ENCODE measurements at places on chromosomes 7 and 10. TPM values are rescaled to one million over a fixed set of nuclear protein-coding genes. Genes with fewer than 3 reads are reported as not detected.
A peak's percentile ranks its signal among the peaks of the same experiment; 100 is the strongest.

DNA sequence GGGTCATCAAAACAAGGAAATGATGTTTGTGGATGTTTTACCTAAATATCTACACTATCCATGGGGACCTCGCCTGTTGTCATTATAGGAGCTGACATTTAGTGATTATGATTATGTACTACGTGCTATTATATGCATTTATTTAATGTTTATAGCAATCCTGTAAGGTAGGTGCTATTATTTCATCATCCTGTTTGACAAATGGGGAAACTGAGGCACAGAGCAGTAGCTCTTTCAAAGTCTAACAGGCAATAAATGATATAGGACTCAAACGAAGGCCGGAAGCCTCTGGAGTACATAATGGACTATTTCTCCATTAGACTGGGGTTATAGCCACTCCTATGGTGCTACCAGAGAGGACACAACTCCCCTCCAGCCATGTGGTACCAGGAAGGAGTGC lies 60.6 kb upstream of the KDM7A start:
- no peaks in the 10 kb centered on the region for H3K27me3 ChIP-seq
- peaks cover 16% of the 10 kb centered on the region for H3K4me1 ChIP-seq
- DNase-seq: no peak
- no peak overlapping the region for H3K27ac ChIP-seq
- H3K36me3 ChIP-seq: no peaks in the 10 kb centered on the region
- H3K4me3 ChIP-seq: no peak overlapping the region

DNA sequence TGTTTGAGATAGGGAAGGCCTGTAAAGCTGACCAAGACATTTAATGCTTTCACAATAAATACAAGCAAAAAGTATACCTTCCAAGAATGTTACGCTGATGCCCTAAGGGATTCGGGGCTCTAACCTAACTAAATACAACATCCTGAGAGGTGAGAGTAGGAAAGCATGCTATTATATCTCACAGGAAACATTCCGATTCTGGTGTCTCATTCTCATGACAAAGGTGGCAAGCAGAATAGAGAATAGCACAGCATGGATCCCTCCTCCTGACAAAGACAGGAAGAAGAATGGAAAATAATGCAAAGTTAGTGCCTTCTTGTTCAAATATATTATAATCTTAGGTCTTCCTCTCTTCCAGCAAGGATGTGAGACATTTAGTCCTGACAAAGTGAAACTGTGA lies 504.3 kb downstream of the TFEC start:
- H3K4me1 ChIP-seq: peaks cover 40% of the 10 kb centered on the region
- peak; percentile 10 for DNase-seq
- H3K27ac ChIP-seq: peak overlapping the region; percentile 92
- peaks cover 46% of the 10 kb centered on the region for H3K27me3 ChIP-seq
- peak overlapping the region; percentile 55 for H3K4me3 ChIP-seq

GRCh38 chr7:54015251-54015650 lies 526.9 kb upstream of the VSTM2A start:
- DNase-seq: no peak
- H3K4me3 ChIP-seq: no peak overlapping the region
- no peaks in the 10 kb centered on the region for H3K36me3 ChIP-seq
- peaks cover 20% of the 10 kb centered on the region for H3K4me1 ChIP-seq
- H3K27ac ChIP-seq: no peak overlapping the region

GRCh38 chr7:157610671-157611295 lies 274.0 kb downstream of the DNAJB6 start:
- H3K36me3 ChIP-seq: peaks cover 17% of the 10 kb centered on the region
- H3K27ac ChIP-seq: no peak overlapping the region
- no peak overlapping the region for H3K4me3 ChIP-seq
- H3K4me1 ChIP-seq: no peaks in the 10 kb centered on the region
- peak; percentile 1 for DNase-seq

GRCh38 chr10:36050763-36051499 lies 408.8 kb upstream of the FZD8 start:
- no peaks in the 10 kb centered on the region for H3K27me3 ChIP-seq
- DNase-seq: no peak
- H3K27ac ChIP-seq: no peak overlapping the region
- H3K4me1 ChIP-seq: peaks cover 7% of the 10 kb centered on the region
- no peaks in the 10 kb centered on the region for H3K36me3 ChIP-seq

DNA sequence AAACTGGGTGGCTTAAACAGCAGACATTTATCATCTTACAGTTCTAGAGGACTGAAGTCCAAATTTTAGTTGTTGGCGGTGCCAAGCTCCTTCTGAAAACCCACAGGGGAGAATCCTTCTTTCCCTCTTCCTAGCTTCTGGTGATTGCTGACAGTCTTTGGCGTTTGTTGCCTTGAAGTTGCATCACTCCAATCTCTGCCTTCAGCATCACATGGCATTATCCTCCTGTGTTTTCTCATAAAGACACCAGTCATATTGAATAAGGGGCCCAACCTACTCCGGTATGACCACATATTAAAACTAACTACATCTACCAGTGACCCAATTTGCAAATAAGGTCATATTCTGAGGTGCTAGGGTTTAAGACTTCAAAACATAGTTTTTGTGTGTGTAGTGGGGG lies 472.1 kb upstream of the IGFBP3 start:
- no peaks in the 10 kb centered on the region for H3K27me3 ChIP-seq
- no peaks in the 10 kb centered on the region for H3K4me1 ChIP-seq
- H3K4me3 ChIP-seq: no peak overlapping the region
- DNase-seq: no peak
- no peak overlapping the region for H3K27ac ChIP-seq

Gene NEUROG3
- total RNA-seq: 2.0 TPM

Gene ACSL5
- 0.22 TPM for total RNA-seq

- no peaks in the 10 kb centered on the region for H3K36me3 ChIP-seq
- H3K4me1 ChIP-seq: peaks cover 31% of the 10 kb centered on the region
- no peaks in the 10 kb centered on the region for H3K27me3 ChIP-seq
- peak overlapping the region; percentile 92 for H3K27ac ChIP-seq
- no peak overlapping the region for H3K4me3 ChIP-seq
Observed at GRCh38 chr7:37352974-37353948, 95.4 kb downstream of the ELMO1 start.

Gene MYPN
- 0.05 TPM for total RNA-seq

DNA sequence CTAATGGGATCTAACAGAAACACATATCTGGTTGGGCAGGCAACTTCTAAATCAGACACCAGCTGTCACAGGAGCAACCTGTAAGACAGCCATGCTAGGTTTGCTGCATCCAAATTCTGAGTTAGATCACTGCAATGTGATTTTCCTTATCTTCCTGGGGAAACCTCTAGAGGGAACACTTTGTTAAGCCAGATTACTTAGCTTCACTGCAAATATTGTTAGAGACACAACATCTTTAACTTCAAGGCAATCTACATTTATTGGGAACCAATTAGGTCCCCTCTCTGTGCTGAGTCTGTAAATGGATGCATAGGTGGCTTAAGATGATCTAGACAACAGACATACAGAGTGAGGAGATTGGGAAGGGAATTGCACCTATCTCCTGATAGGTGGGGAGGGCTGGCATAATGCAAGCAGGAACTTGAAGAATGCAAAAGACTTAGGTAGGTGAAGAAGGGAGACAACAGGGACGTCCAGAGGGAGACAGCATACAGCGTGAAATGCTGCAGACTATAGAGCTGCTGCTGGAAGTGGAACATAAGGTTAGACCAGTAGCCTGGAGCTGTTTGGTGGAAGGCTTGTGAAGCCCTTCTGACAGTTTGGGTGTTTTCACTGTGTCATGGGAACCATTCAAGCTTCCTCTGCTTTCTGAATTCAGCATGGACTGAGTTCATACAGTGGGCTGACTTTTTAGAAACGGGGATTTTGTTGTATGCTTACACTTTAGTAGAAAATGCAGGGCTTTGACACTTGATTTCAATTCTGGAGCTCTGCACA lies 109.8 kb upstream of the ELMO1 start:
- no peaks in the 10 kb centered on the region for H3K36me3 ChIP-seq
- H3K27me3 ChIP-seq: no peaks in the 10 kb centered on the region
- peaks cover 10% of the 10 kb centered on the region for H3K4me1 ChIP-seq
- H3K4me3 ChIP-seq: no peak overlapping the region
- H3K27ac ChIP-seq: 0 out of 2 replicates have a peak overlapping the region, but pooled peaks have one; percentile 50
- no peak for DNase-seq

- no peak for DNase-seq
- H3K4me1 ChIP-seq: no peaks in the 10 kb centered on the region
- no peak overlapping the region for H3K4me3 ChIP-seq
- no peaks in the 10 kb centered on the region for H3K27me3 ChIP-seq
Observed at GRCh38 chr10:31090894-31091607, 59.4 kb upstream of the ZNF438 start.

- H3K27ac ChIP-seq: peak overlapping the region; percentile 80
- H3K27me3 ChIP-seq: no peaks in the 10 kb centered on the region
- H3K4me3 ChIP-seq: no peak overlapping the region
- peaks cover 23% of the 10 kb centered on the region for H3K36me3 ChIP-seq
Observed at GRCh38 chr7:100864263-100864845, 2.8 kb upstream of the TRIP6 start.

- no peaks in the 10 kb centered on the region for H3K36me3 ChIP-seq
- DNase-seq: no peak
- H3K27ac ChIP-seq: no peak overlapping the region
- no peaks in the 10 kb centered on the region for H3K27me3 ChIP-seq
- peaks cover 15% of the 10 kb centered on the region for H3K4me1 ChIP-seq
Observed at GRCh38 chr10:93461807-93462178, 20.3 kb downstream of the MYOF start.

Gene NAT16
- total RNA-seq: 0.62 TPM

Gene SMARCD3
- 5.8 TPM for total RNA-seq

- no peak overlapping the region for H3K4me3 ChIP-seq
- DNase-seq: no peak
- peaks cover 3% of the 10 kb centered on the region for H3K4me1 ChIP-seq
- no peak overlapping the region for H3K27ac ChIP-seq
- H3K27me3 ChIP-seq: peaks cover 24% of the 10 kb centered on the region
- H3K36me3 ChIP-seq: no peaks in the 10 kb centered on the region
Observed at GRCh38 chr7:139783647-139784385, 6.0 kb upstream of the HIPK2 start.

Gene ARL4A
- total RNA-seq: 21.9 TPM

DNA sequence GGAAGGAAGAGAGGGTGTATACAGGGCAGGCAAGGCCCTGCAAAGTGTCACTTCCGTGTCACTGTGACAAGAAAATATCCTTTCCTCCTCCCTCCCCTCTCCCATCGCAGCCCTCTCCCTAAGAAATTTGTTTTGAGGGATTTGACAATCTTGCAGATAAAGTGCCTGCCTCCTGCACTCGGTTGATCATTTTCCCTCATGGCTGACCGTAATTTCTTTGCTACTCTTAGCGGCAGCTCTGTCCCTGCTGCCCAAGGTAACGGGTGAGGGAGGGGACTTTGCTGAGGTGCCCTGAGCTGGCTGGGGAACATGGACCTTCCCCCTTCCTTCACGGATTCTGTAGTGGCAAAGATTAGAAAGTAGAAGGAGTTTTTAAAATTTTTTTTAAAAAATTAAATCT lies 179.1 kb downstream of the TCF7L2 start:
- H3K4me1 ChIP-seq: peaks cover 83% of the 10 kb centered on the region
- no peaks in the 10 kb centered on the region for H3K27me3 ChIP-seq
- H3K4me3 ChIP-seq: peak overlapping the region; percentile 69
- DNase-seq: no peak

DNA sequence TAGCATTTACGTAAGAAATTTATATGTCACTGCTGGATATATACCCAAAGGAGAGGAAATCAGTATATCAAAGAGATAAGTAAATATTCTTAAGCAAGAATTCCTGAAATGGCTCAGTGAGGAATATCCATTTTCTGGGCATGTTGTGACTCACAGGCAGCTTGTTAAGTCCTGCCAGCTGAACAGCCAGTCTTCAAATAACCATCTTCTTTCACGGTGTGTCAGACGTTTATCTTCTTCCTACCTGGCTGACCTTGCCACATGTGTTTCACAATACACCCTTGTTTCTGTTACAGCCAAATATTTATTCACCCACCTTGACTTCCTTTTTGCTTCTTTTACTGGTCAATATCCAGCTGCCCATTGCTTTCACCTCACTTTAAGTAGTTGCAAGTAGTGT lies 648.1 kb downstream of the ANKRD7 start:
- no peak for DNase-seq
- H3K27me3 ChIP-seq: no peaks in the 10 kb centered on the region
- H3K36me3 ChIP-seq: no peaks in the 10 kb centered on the region
- no peak overlapping the region for H3K27ac ChIP-seq
- H3K4me3 ChIP-seq: no peak overlapping the region
- peaks cover 58% of the 10 kb centered on the region for H3K4me1 ChIP-seq

- no peaks in the 10 kb centered on the region for H3K27me3 ChIP-seq
- no peaks in the 10 kb centered on the region for H3K36me3 ChIP-seq
- no peak overlapping the region for H3K4me3 ChIP-seq
Observed at GRCh38 chr7:46859963-46860475, 721.9 kb downstream of the TNS3 start.

- H3K27me3 ChIP-seq: no peaks in the 10 kb centered on the region
- no peak overlapping the region for H3K4me3 ChIP-seq
- no peaks in the 10 kb centered on the region for H3K4me1 ChIP-seq
- H3K36me3 ChIP-seq: no peaks in the 10 kb centered on the region
- DNase-seq: peak; percentile 4
Observed at GRCh38 chr10:132496360-132497062, 41.1 kb upstream of the INPP5A start.

Gene SLC25A13
- 71.1 TPM for total RNA-seq

- H3K36me3 ChIP-seq: peaks cover 21% of the 10 kb centered on the region
- DNase-seq: no peak
- peaks cover 22% of the 10 kb centered on the region for H3K4me1 ChIP-seq
- peak overlapping the region; percentile 68 for H3K4me3 ChIP-seq
- no peak overlapping the region for H3K27ac ChIP-seq
Observed at GRCh38 chr10:70671619-70672164, 614 bp upstream of the ADAMTS14 start.

Gene CRYGN
- 1.6 TPM for total RNA-seq

- DNase-seq: no peak
- no peak overlapping the region for H3K4me3 ChIP-seq
- H3K27ac ChIP-seq: no peak overlapping the region
- peaks cover 31% of the 10 kb centered on the region for H3K36me3 ChIP-seq
- no peaks in the 10 kb centered on the region for H3K27me3 ChIP-seq
Observed at GRCh38 chr10:35063837-35064454, 26.2 kb downstream of the CUL2 start.

DNA sequence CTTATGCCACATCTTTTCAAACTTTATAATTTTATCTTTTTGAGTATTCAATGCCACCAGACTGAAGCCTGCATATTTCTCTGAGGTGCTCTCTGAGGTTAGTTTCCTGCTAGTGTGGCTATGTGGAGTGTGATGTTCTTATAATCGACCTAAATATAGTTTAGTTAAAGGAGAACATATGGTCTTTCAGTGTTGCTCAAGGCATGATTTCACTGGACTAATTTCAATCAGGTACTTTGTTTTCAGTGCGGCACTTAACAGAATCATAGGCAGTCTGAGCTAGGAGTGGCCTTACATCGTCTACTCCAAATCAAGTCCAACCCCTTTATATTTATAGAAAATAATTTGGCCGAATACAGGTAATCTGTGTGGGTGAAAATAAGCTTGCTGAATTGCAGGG lies 134.2 kb downstream of the NXPH1 start:
- no peak overlapping the region for H3K27ac ChIP-seq
- no peak overlapping the region for H3K4me3 ChIP-seq
- peaks cover 15% of the 10 kb centered on the region for H3K4me1 ChIP-seq
- no peaks in the 10 kb centered on the region for H3K27me3 ChIP-seq
- DNase-seq: no peak
- H3K36me3 ChIP-seq: no peaks in the 10 kb centered on the region

- no peak overlapping the region for H3K4me3 ChIP-seq
- no peaks in the 10 kb centered on the region for H3K36me3 ChIP-seq
- H3K4me1 ChIP-seq: peaks cover 7% of the 10 kb centered on the region
- H3K27me3 ChIP-seq: no peaks in the 10 kb centered on the region
- no peak for DNase-seq
Observed at GRCh38 chr10:118807512-118808305, 52.9 kb upstream of the CACUL1 start.

Gene WNT8B
- total RNA-seq: 1.1 TPM

All from WTC11 (cell line).